Stromal cell of bone marrow (primary cell): ENCODE measurements at places on chromosomes 2 and 18.
A peak's percentile ranks its signal among the peaks of the same experiment; 100 is the strongest.

DNA sequence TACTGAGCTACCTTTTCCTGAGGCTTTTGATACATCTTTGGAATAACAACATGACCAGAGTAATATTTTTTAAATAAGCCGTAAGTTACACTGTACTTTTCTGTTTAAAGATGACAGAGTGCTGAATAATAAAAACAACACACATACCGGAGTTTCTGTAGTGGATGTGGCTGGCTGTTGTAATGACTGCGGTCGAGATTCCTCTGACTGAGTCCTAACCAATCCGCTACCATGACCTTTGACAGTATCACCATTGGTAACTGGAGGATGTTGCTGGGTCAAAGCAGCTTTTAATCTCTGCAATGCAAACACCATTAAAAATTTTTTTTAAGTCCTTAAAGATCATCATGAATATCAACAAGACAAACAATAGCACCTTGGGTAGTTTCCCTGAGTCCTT, 70.7 kb downstream of the ATF2 start:
- peak; percentile 84 for DNase-seq

GRCh38 chr2:33188799-33189198, 242.0 kb downstream of the LTBP1 start:
- no peak for DNase-seq

- DNase-seq, result peak; percentile 74
These were observed 4.6 kb downstream of the MAP3K20 start for GRCh38 chr2:173079973-173080860.

DNA sequence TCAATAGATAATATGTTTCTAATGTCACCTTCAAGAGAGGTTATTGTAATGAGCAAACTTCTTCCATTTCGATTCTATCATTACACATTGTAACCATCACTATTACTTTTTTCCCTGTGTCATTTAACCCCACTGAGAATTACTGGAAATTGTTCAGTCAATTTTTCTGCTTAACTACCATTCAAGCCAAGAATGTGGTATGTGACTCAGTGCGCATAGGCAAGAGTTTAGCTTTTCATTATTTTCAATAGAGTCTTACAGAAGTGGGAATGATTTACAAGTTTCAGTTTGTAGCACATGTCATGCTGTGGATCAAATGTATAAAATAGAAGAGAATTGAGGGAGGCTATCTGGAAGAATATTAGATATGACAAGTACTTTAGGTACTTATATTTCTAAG, 34.3 kb upstream of the PIEZO2 start:
- DNase-seq, result peak; percentile 51

GRCh38 chr2:15853903-15854302, 86.4 kb upstream of the MYCN start:
- no peak for DNase-seq

DNA sequence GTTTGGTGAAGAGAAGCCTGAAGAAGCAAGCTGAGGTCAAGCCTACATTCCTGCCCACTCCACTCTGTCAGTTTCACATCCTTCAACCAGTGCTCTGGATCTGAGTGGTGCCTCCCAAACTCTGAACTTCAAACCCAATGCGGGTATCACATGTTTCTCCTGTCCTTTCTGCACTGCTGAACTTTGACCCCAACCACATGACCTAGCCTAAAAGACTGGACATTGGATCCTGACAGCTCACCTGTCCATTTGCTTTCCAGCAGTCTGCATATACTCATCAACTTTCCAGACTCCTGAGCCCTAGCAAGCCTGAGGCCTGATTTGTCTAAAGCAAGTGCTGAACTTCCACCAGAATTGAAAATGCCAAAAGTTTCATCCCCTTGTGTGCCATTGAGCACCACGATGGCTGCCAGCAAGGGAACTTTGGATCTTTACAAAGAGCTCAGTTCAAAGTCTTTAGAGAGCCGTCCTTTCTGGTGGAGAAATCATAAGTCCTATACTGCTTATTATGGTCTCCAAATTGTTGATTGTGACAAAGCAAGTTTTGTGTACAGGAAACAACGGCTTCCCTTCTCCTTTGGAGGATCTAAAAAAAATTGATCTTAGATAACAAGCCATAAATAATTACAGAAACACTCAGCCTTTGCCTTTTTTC, 37.6 kb upstream of the ITGA6 start:
- no peak for DNase-seq

- DNase-seq, result no peak
These were observed 11.6 kb downstream of the CROCC2 start for GRCh38 chr2:240917684-240918257.

DNA sequence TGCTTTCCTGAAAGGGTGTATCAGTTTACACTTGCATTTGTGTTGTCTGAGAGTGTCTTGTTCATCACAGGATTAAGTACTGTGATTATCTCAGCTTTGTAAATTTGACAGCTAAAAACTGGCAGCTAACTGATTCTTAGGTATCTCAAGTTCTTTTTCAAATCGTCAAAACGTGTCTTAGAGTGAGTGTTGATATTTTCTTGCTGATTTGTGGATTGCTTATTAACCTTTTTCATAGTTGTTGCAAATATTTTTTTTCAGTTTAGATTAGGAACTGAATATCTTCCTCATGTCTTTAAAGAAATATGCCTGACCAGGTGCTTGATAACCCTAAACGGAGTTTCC, 41.9 kb downstream of the LRRFIP1 start:
- no peak for DNase-seq

DNA sequence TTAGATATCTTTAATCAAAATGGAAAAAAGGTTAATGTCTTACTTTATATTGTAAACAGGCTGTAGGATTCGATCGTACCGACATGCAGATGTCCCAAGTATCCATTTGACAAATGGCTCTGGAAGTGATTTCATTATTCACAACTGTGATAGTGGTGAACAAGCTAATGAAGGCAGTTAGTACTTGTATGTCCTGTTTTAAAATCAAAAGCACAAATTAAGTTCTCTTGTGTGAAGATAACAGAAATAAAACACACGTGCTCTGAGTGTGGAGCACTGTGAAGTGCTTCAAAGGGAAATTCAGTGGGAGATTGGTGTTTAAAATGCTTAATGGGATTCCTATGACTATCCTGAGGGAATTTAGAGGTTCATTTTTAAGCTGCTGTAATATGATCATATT, 8.6 kb upstream of the LRP1B start:
- DNase-seq, result no peak

DNA sequence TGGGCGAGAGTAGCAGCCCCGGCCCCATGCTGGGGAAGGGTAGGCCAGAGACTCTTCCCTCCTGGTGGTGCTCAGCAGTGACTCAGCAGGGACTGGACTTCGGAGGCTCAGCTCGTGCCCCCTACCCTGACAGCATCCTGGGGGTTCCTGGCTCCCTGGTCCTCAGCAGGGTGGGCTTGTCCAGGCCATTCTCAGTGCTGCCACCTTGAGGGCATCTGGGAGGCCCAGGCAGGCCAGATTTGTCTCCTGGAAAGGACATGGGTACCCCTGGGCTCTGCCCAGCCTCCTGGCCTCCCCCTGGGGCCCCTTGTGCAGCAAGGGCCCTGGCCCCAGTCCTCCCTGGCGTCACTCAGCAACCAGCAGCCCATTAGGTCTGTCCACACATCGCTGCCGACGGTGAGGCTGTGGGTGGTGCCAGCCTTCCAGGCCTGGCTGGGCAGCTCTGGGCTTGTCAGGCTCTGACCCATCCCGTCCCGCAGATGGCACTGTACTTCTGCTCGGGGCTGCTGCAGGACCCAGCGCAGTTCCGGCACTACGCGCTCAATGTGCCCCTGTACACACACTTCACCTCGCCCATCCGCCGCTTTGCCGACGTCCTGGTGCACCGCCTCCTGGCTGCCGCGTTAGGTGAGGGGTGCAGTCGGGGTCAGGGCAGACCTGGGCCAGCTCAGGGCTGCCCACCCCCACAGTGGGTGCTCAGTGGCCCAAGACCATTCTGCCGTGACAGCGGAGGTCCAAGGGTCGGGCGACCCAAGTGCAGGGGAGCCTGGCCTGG, 45.0 kb upstream of the ALPP start:
- no peak for DNase-seq

DNA sequence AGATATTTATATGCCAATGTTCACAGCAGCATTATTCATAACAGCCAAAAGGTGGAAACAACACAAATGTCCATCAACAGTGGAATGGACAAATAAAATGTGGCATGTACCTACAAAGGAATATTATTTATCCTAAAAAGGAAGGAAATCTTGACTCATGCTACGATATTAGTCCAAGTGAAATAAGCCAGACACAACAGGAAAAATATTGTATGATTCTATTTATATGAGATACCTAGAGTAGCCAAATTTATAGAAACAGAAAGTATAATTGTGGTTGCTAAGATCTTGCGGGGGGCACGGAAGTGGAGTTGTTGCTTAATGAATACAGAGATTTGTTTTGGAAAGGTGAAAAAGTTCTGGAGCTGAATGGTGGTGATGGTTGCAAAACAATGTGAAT, 33.0 kb upstream of the CCDC150 start:
- no peak for DNase-seq

DNA sequence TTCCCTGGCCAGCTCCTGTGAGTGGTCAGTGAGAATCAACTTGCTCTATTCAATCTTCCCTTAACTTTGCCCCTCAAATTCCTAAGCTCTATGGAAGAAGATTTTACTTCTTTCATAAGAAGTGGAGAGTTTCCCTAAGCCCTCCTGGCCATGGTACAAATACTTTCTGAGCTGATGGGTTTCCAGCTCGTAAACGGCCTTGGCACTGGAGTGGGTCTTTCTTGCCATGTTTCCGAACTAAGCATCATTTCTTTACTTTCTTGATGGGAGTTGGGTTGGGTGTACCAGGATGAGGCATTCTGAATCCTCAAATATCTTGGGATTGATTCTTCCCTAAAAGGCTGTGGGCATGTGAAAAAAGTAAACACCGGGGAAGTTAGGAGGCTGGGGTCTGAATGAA, 72.5 kb downstream of the ACKR3 start:
- DNase-seq, result peak; percentile 67

- DNase-seq, result no peak
These were observed 32.6 kb downstream of the ACOXL start for GRCh38 chr2:110764931-110765330.

GRCh38 chr18:79258447-79258846, 137.3 kb upstream of the NFATC1 start:
- DNase-seq, result no peak

- DNase-seq, result no peak
These were observed 32.3 kb upstream of the GCG start for GRCh38 chr2:162184359-162184758.

DNA sequence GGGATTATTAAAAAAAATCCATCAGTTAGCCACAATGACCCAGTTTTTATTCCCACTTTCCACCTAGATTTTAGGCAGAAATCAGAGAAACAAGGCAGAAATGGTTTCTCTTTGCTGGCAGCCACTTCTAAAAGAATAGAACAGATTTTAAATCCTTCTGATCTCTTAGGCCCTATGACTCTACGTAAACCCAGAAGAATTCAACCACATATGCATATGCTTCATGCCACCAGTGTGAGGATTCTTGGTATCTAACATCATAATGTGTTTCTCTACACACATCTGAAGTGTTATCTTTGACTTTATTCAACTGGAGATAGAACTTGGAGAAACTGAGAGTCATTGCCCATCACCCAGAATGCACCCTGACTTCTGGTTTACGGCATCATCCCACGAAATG, 128.7 kb upstream of the TANK start:
- no peak for DNase-seq

DNA sequence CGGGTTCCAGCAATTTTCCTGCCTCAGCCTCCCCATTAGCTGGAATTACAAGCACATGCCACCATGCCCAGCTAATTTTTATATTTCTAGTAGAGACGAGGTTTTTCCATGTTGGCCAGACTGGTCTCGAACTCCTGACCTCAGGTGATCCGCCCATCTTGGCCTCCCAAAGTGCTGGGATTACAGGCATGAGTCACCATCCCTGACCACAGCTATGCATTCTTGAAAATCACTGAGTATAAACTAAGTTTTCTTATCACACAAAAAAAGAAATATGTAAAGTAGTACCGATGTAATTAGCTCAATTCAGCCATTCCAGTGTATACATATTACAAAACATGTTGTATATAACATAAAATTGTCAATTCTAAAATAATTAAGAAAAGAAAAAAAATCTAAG, 232.7 kb downstream of the MBD2 start:
- peak; percentile 13 for DNase-seq

DNA sequence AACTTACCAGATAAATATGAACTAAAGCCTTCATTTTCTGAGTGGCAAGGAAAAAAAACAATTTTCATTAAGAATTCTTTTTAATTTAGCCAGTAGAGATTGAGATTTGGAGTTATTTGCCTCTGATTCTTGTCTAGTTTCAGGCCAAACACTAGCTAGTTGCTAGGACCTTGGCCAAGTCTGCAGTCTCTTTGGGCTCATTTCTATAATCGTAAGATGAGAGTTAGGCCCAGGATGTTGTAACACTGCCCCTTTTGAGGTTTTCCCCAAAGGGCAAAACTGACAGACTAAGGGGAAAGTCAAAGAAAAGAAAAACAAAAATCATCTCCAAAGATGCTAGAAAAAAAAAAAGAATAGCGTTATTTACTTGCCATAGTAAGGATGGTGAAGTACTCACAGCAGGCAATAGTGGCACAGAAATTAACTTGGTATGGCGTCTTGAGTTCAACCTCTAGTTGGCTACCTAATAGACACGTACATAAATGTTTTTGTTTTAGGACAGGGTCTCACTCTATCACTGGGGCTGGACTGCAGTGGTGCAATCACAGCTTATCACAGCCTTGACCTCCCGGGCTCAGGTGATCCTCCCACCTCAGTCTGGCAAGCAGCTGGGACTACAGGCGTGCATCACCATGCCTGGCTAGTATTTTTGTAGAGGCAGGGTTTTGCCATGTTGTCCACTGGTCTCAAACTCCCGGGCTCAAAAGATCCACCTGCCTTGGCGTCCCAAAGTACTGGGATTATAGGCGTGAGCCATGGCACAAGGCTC, 23.0 kb upstream of the ADAM17 start:
- no peak for DNase-seq

DNA sequence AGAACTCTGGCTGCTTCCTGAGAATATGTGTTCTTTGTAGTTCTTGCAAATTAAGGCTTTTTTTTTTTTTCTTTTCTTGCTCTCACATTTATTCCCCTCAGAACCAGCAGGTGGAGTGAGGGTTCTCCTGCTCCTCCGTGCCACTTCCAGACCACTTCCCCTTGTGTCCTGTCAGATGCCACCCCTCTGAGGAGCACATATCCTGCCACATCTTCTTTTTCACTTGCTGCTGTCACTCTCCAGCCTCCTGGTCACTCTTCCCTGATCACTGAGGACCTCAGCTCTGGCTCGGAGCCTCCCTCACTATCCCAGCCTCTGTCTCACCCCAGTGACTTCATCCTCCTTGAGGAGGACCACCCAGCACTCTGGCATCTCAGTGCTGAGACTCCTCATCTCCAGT, 100.5 kb downstream of the TACR1 start:
- DNase-seq, result no peak

- DNase-seq, result no peak
These were observed 1186.3 kb upstream of the CELF4 start for GRCh38 chr18:38751898-38752297.

GRCh38 chr2:151159109-151159662, 102.5 kb downstream of the RBM43 start:
- no peak for DNase-seq

DNA sequence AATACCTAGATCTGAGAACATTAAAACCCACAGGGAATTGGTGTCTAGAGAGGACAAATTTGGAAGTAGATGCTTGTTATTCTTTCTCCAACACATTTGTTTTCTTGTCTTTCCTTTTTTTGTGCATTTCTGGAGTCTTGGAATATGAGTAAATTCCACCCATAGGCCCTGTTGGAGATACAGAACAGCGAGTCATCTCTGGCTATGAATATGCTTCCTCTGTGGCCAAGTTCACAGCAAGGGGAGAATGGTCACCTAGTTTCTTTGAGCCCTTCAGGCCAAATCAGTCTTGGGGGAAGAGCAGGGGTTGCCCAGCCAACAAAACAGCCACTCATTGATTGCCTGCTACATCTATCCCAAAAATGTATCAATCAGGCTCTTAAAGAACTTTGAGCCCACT, 31.3 kb downstream of the SP140L start:
- peak; percentile 41 for DNase-seq
